ENCODE measurements at places on chromosomes 1 and 21.

GRCh38 chr1:59695252-59695651 is 119.5 kb upstream of the HOOK1 start:
- DNase-seq = no peak
- no peak overlapping the region for H3K4me3 ChIP-seq
- H3K27ac ChIP-seq = no peak overlapping the region
- no peaks in the 10 kb centered on the region for H3K36me3 ChIP-seq
- peaks cover 3% of the 10 kb centered on the region for H3K4me1 ChIP-seq

DNA sequence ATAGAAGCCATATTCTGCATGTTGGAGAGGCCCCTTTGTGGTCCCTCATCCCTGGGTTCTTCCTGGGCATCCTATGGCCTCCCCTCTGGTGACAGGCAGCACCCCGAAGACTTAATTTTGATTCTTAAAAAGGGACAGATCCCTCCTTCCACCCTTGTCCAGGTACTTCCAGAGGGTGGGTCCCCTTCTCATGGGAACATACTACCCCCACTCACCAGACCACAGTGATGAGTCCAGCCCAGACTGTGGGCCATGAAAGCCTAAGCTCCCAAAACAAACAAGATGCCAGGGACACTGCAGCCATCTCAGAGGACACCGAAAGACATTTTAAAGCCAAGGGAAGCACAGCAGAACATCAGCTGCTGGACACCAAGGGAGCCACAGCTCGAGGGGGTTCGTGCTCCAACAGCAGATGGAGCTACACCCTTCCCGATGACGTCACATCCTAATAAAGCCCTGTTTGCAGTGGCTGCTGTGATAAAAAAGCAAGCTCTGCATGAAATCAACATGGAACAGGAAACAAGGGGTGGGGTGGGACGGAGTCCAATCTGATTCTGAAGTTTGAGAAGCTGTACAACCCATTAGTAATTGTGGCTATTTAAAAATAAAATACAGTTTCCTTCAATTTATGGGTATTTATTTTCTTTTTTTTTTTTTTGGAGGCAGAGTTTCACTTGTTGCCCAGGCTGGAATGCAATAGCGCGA is 32.4 kb downstream of the GNB1 start:
- no peak overlapping the region for H3K4me3 ChIP-seq
- H3K36me3 ChIP-seq = no peaks in the 10 kb centered on the region
- peaks cover 73% of the 10 kb centered on the region for H3K4me1 ChIP-seq
- peak; percentile 67 for DNase-seq

DNA sequence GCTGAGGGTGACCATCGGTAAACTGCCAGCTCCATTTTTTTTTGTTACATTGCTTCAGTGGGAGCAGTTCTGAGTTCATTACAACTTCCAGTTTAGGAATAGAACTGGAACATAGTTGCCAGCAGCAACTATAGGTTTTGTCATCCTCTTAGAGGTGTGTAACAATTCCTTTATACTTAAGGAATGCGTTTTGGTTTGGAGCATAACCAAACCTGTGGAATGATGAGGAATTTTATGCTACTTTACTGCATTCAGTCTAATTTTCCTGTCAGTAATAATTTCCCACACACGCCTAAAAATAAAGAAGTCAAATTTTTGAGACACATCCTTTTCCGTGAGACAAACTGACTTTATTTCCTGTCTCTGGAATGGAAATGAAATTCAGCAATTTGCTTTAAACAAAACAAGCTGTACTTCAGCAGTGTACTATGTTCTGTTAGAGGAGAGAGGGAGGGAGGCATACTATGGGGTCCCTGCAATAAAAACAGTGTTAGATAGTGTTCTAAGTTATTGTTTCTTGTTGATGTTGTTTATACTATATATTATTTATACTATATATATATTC is 4.8 kb upstream of the AMPD1 start:
- H3K36me3 ChIP-seq = peaks cover 14% of the 10 kb centered on the region
- no peaks in the 10 kb centered on the region for H3K27me3 ChIP-seq
- no peaks in the 10 kb centered on the region for H3K4me1 ChIP-seq
- no peak overlapping the region for H3K27ac ChIP-seq
- H3K4me3 ChIP-seq = no peak overlapping the region

GRCh38 chr1:8496473-8496872 is 178.6 kb downstream of the SLC45A1 start:
- no peak overlapping the region for H3K4me3 ChIP-seq
- H3K36me3 ChIP-seq = peaks cover 47% of the 10 kb centered on the region
- H3K4me1 ChIP-seq = peaks cover 15% of the 10 kb centered on the region
- H3K27me3 ChIP-seq = no peaks in the 10 kb centered on the region
- DNase-seq = no peak
- H3K27ac ChIP-seq = no peak overlapping the region

DNA sequence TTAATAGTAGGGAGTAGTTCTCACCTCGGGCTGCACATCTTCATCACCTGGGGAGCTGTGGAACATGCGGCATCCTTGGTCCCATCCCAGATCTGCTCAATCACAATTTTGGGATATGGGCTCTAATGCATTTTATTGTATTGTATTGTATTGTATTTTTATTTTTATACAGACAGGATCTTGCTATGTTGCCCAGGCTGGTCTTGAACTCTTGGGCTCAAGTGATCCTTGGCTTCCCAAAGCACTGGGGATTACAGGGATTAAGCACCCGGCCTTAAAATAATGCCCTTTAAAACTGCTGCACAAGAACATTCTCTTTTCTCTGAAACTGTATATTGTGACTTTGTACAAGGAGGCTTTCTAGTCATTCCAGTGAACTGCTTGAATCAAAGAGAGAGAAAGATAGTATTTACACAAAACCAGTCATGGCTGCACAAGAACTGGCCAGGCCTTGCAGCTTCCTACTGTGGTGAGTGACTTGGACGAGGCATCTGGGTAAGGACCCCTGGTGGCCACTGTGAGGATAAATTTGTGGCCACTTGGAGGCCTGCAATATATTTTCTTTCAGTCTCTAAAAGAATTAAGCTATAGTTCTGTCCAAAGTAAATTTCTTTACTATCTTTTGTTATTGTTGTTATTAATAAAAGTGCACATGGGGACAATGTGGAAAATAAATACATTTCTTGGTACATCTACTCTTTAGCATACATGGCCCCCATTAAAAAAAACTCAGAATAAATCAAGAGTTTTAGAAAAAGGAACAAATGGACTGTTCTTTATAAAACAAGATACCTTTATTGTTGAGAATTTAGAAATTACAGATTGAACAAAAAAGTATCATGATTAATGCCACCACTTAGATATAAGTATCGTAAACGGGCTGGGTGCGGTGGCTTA is 48.0 kb downstream of the TBCE start:
- DNase-seq = peak; percentile 51
- peaks cover 32% of the 10 kb centered on the region for H3K36me3 ChIP-seq
- no peak overlapping the region for H3K27ac ChIP-seq
- no peak overlapping the region for H3K4me3 ChIP-seq
- no peaks in the 10 kb centered on the region for H3K27me3 ChIP-seq

GRCh38 chr1:184892116-184892515 is 82.2 kb downstream of the NIBAN1 start:
- H3K36me3 ChIP-seq = no peaks in the 10 kb centered on the region
- no peak for DNase-seq
- H3K4me3 ChIP-seq = no peak overlapping the region
- no peaks in the 10 kb centered on the region for H3K27me3 ChIP-seq

GRCh38 chr1:112386731-112387346 is 9.2 kb upstream of the CTTNBP2NL start:
- peaks cover 42% of the 10 kb centered on the region for H3K4me1 ChIP-seq
- no peak for DNase-seq
- H3K4me3 ChIP-seq = no peak overlapping the region
- no peaks in the 10 kb centered on the region for H3K27me3 ChIP-seq
- H3K27ac ChIP-seq = no peak overlapping the region

GRCh38 chr1:237043846-237044636 is 2.1 kb downstream of the RYR2 start:
- peak; percentile 29 for DNase-seq
- H3K36me3 ChIP-seq = no peaks in the 10 kb centered on the region
- H3K27ac ChIP-seq = peak overlapping the region; percentile 98
- no peaks in the 10 kb centered on the region for H3K4me1 ChIP-seq

DNA sequence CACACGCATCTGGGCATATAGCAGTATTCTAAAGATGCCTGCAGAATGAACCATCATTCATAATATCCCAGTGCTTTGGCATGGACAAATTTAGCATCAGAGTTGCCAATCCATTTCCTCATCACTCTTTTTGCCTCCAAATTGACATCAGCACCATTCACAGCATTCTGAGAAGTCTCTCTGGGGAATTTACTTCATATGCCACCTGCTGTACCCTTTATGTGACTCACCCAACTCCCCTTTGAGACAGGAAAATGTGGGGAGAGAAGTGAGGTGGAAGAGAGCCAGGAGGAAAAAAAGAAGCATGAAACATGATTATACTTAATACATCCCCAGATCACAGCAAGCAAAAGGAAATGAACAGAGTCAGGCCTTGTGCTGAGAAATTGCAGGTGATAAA is 37.4 kb downstream of the RAB3B start:
- no peak for DNase-seq
- peaks cover 11% of the 10 kb centered on the region for H3K27me3 ChIP-seq
- H3K4me3 ChIP-seq = no peak overlapping the region
- H3K4me1 ChIP-seq = no peaks in the 10 kb centered on the region
- no peaks in the 10 kb centered on the region for H3K36me3 ChIP-seq

- no peak overlapping the region for H3K27ac ChIP-seq
- no peak overlapping the region for H3K4me3 ChIP-seq
- no peak for DNase-seq
- no peaks in the 10 kb centered on the region for H3K36me3 ChIP-seq
- H3K4me1 ChIP-seq = peaks cover 23% of the 10 kb centered on the region
- no peaks in the 10 kb centered on the region for H3K27me3 ChIP-seq
These were observed 30.2 kb upstream of the VPS26C start for GRCh38 chr21:37297364-37297763.

GRCh38 chr21:45894450-45894825 is 87.1 kb upstream of the COL6A1 start:
- no peaks in the 10 kb centered on the region for H3K27me3 ChIP-seq
- no peaks in the 10 kb centered on the region for H3K36me3 ChIP-seq
- DNase-seq = peak; percentile 45

DNA sequence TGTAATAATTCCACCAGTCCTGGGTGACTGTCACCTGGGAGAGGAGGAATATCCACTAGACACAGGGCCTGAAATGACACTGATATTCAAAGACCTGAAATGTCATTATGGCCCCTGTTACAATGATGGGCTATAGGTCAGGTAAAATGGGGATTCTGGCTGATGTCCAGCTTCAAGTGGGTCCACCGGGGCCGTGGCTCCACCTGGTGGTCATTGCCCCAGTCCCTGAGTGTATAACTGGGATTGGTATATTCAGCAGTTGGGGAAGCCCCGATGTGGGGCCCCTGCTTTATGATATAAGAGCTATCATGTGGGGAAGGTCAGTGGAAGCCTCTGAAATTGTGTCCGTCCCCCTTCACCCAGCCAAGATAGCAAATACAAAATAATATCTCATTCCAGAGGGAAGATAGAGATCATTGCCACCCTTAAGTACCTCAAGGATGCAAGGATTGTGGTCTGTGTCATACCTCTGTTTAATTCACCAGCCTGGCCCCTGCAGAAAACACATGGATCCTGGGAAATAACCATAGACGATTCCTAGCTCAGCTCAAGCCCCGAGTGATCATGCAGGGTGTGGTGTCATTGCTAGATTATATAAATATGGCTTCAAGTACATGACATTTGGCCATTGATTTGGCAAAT is 19.4 kb downstream of the PLEKHO1 start:
- H3K4me3 ChIP-seq = no peak overlapping the region
- H3K4me1 ChIP-seq = peaks cover 17% of the 10 kb centered on the region
- no peaks in the 10 kb centered on the region for H3K36me3 ChIP-seq
- H3K27me3 ChIP-seq = no peaks in the 10 kb centered on the region
- DNase-seq = peak; percentile 73

DNA sequence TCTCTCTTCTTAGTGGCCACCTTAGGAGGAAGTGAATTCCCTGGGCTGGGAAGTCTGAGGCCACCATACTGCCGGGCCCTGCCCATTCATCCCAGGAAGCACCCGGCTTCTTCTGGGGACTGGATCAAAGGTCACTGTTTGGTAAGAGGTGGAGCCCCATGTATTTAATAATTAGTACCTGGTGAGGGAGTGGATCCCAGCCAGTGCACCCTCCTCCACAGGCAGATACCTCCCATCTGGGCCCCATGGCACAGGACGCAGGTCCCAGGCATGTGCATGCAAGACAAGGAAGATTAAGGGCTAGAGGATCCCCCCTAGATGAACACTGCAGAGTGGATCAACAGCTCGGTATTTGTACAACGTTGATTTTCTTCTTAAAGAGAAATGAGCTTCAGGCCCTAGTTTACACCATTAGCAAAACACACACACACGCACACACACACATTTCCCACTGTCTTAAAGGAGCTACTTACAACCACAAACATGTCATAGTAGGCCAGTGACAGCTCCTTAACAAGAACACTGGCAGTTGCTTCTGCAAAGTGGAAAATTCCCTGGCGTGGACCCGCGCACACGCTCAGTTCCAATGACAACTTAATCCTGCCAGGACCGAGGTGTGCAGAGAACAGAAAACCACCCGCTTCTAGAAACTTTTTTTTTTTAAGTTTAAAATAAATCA is 90.7 kb downstream of the MRPL37 start:
- no peak overlapping the region for H3K27ac ChIP-seq
- H3K4me1 ChIP-seq = peaks cover 90% of the 10 kb centered on the region
- DNase-seq = no peak
- H3K4me3 ChIP-seq = no peak overlapping the region
- no peaks in the 10 kb centered on the region for H3K36me3 ChIP-seq

DNA sequence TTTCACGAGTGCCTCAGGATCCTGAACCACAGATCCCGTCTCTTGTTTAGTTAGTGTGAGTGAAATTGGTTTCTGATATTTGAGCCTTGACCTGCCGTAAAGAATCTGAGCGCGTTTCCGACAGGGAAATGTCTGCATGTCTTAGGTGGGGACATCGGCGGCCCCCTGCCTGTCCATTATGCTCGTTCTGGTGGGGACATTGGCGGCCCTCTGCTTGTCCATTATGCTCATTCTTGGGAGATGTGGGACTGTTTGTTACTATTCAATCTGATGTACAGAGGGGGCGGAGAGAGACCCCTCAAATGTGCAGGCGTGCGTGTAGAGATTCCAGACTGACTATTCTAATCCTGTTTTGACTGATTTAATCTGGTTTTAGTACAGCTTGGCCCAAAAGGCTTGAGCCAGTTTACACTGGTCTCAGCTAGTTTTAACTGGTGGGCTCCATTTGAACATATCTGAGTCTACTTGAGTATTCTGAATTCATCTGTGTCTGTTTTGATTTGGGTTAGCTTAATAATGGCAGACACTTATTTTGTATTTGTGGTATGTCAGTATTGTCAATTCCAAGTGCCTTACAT is 6.6 kb upstream of the TINAGL1 start:
- no peaks in the 10 kb centered on the region for H3K27me3 ChIP-seq
- no peak for DNase-seq
- H3K27ac ChIP-seq = peak overlapping the region; percentile 57
- H3K36me3 ChIP-seq = no peaks in the 10 kb centered on the region
- peaks cover 39% of the 10 kb centered on the region for H3K4me1 ChIP-seq
- no peak overlapping the region for H3K4me3 ChIP-seq
